ENCODE measurements at places on chromosomes 2 and 18. TPM values are rescaled to one million over a fixed set of nuclear protein-coding genes. Genes with fewer than 3 reads are reported as not detected.

Gene YWHAQ
- 248 TPM for total RNA-seq

DNA sequence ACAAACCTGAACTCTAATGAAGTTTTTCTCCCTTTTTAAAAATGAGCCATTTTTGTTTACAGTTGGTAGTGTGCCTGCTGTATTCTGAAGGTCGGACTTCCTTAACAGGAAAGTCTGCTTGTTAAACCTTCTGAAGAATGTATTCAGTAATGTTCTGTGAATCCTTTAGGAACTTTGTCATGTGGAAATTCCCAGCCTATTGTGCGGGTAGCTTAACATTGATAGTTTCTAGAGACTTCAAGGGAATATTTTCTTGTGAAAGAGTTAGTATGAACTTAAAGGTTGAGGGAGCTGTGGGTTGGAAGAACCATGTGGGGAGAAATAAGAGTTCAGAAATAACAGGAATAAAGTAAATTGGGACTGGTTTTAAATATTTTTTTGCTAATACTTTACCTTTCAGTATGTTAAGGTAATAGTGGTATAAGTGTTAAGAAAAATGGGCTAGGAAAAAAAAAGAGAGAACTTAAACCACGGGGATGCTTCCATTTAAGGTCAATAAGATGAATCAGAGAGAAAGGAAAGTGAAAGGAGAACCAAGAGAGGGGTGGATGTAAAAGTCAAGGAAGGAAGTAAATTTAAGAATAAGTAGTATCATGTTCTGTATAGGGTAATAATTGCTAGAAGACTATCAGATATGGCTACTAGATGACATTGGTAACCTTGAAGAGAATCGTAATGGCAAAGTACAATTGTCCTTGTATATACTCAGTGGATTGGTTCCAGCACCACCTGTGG lies 90.5 kb downstream of the PMS1 start:
- no peaks in the 10 kb centered on the region for H3K4me1 ChIP-seq
- H3K4me3 ChIP-seq, result no peak overlapping the region
- no peaks in the 10 kb centered on the region for H3K27me3 ChIP-seq
- DNase-seq, result no peak
- H3K36me3 ChIP-seq, result peaks cover 42% of the 10 kb centered on the region

GRCh38 chr2:10036095-10036884 lies 7.1 kb upstream of the KLF11 start:
- H3K36me3 ChIP-seq, result peaks cover 2% of the 10 kb centered on the region
- peaks cover 2% of the 10 kb centered on the region for H3K4me1 ChIP-seq
- DNase-seq, result no peak
- H3K27ac ChIP-seq, result no peak overlapping the region

Gene POTEE
- total RNA-seq, result 5.0 TPM

Gene FOXI3
- total RNA-seq, result 0.27 TPM

DNA sequence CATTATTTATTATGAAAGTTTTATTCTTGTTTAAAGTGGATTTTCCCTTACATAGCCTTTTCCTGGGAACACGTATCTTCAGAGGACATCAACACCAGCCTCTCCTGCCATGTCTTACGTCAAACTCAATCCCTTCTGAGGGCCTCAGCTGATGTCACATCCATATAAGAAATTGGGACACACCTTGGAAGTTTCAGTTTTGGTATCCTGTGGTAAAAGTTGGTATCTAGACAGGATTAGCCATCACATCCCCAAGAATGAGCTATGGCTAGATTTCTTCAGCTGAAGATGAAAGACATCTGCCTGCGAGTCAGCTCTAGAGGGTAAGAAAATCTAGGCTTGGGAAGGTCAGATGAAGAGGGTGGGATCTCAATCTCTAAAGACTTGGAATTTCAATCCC lies 75.8 kb upstream of the ZNF516 start:
- peaks cover 2% of the 10 kb centered on the region for H3K4me1 ChIP-seq
- H3K36me3 ChIP-seq, result peaks cover 2% of the 10 kb centered on the region
- no peaks in the 10 kb centered on the region for H3K27me3 ChIP-seq
- H3K27ac ChIP-seq, result no peak overlapping the region
- no peak for DNase-seq

GRCh38 chr2:232839411-232840079 lies 30.5 kb upstream of the SNORC start:
- H3K4me1 ChIP-seq, result peaks cover 9% of the 10 kb centered on the region
- H3K4me3 ChIP-seq, result no peak overlapping the region
- H3K36me3 ChIP-seq, result peaks cover 38% of the 10 kb centered on the region
- no peaks in the 10 kb centered on the region for H3K27me3 ChIP-seq
- DNase-seq, result no peak

Gene MARCHF4
- total RNA-seq, result 0.09 TPM

DNA sequence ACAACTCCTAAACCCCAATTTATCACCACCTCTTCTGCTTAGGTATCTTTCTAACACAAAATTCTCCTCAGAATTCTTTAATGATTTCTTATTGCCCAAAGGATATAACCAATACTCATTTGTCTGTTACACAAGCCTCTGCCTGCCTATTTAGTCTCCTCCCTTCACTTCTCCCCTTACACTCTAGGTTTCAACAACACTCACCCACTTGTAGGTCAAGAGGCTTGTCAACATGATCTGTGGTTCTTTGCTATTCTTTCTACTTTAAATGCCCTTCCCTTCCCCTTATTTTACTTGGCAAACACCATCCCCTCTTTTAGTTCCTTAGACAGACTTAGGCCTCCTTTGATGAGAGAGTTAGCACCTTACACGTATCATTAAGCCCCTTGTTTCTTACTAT lies 69.0 kb upstream of the C2orf15 start:
- no peaks in the 10 kb centered on the region for H3K4me1 ChIP-seq
- no peak for DNase-seq
- H3K27ac ChIP-seq, result no peak overlapping the region
- no peaks in the 10 kb centered on the region for H3K36me3 ChIP-seq
- peaks cover 10% of the 10 kb centered on the region for H3K27me3 ChIP-seq

Gene TYW5
- total RNA-seq, result 12.7 TPM

Gene ABHD3
- total RNA-seq, result 6.0 TPM

GRCh38 chr2:233728723-233729301 lies at the start of gene UGT1A3:
TSS of gene UGT1A3 (plus strand) at chr2:233729042. CDS start at chr2:233729127, 85 bp downstream.
- H3K27me3 ChIP-seq, result peaks cover 4% of the 10 kb centered on the region
- no peak for DNase-seq
- no peaks in the 10 kb centered on the region for H3K36me3 ChIP-seq
- H3K4me3 ChIP-seq, result no peak within 1 kb of the TSS
- no peak within 1 kb of the TSS for H3K27ac ChIP-seq

Gene NEURL3
- total RNA-seq, result not detected

GRCh38 chr2:80893711-80894110 lies 589.2 kb upstream of the LRRTM1 start:
- H3K27ac ChIP-seq, result no peak overlapping the region
- no peaks in the 10 kb centered on the region for H3K36me3 ChIP-seq
- DNase-seq, result no peak
- H3K4me1 ChIP-seq, result peaks cover 26% of the 10 kb centered on the region
- H3K27me3 ChIP-seq, result no peaks in the 10 kb centered on the region

- no peaks in the 10 kb centered on the region for H3K27me3 ChIP-seq
- no peak overlapping the region for H3K4me3 ChIP-seq
- H3K36me3 ChIP-seq, result peaks cover 6% of the 10 kb centered on the region
- DNase-seq, result no peak
Measured at GRCh38 chr18:9296233-9297006, 38.2 kb upstream of the TWSG1 start.

GRCh38 chr18:36162981-36163380 lies 24.3 kb upstream of the MOCOS start:
- H3K36me3 ChIP-seq, result peaks cover 53% of the 10 kb centered on the region
- no peak for DNase-seq
- H3K4me1 ChIP-seq, result no peaks in the 10 kb centered on the region
- H3K27me3 ChIP-seq, result no peaks in the 10 kb centered on the region
